ENCODE measurements at places on chromosomes 7 and 10.

DNA sequence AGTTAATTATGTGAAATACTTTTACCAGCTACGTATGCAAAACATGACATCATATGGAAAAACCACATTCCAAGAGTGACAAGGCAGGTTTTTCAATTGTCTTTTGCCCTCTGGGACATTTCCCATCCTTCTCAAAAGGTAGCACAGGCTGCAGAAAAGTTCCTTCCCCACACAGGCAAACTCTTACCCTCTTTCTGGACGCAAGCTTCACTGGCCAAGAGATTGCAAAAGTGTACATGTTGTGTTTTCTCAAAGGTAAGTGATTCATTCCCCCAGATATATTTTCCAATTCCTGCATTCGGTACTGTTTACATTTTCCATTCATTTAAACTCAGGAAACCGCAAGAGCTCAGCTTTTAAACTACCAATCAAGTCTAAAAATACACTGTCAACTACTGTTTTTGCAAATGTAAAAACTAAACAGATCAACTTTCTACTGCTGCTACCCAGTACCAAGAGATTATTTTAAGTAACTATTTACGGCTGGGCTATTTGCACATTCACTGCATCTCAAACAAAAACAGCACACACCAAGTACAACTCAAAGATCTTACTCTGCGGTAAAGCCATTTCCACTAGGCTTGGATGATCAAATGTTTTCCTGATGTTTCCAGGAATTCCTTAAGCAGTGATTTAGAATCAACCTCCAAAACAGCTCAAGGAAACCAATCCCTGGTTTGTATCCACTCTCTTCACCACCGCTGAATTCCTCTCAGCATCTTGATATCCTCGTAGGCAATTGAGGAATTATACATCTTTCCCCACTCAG is 233.6 kb upstream of the CCDC6 start:
- no peak for DNase-seq

GRCh38 chr7:1964913-1965578 is 267.7 kb downstream of the MAD1L1 start:
- DNase-seq = no peak

DNA sequence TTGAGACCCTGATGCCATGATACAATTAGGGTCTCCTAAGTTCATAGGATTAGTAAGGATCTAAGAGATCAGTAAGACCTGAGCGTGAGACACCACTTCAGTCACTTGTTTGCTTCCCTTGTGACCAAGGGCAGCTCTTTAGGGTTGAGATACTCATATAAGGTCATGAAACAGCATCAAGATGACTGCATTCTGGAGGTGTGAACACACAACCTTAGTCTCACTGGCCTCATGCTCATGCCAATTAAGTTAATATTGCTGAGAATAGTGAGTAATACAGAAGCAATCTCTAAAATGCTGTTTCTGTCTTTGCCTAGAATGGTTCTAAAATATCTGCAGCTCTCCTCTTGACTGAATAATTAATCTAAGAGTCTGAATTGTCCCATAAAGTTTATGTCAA is 39.6 kb upstream of the KLHL7 start:
- no peak for DNase-seq

- peak; percentile 44 for DNase-seq
Measured at GRCh38 chr7:144854839-144855424, 19.1 kb upstream of the TPK1 start.

DNA sequence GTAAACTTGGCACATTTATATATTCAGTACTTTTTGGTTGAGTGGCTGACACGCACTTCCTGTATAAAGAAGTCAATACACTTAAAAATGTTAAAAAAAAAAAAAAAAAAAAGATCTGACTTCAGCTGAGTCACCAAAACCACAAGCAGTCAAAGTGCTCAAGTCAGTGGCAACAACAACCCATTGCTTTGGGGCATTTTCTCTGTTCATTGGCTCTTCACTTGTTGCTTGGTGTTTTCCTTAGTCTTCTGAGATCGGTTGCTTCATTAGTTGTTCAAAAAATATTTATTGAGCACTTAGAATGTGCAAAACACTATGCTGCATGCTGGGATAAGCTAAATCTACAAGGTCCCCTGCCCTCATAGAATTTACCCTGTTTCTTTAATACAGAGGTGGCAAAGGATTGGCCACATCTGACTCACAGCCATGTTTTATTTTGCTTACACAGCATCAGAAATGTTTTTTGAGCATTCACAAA is 63.7 kb downstream of the ZNRF2 start:
- no peak for DNase-seq

DNA sequence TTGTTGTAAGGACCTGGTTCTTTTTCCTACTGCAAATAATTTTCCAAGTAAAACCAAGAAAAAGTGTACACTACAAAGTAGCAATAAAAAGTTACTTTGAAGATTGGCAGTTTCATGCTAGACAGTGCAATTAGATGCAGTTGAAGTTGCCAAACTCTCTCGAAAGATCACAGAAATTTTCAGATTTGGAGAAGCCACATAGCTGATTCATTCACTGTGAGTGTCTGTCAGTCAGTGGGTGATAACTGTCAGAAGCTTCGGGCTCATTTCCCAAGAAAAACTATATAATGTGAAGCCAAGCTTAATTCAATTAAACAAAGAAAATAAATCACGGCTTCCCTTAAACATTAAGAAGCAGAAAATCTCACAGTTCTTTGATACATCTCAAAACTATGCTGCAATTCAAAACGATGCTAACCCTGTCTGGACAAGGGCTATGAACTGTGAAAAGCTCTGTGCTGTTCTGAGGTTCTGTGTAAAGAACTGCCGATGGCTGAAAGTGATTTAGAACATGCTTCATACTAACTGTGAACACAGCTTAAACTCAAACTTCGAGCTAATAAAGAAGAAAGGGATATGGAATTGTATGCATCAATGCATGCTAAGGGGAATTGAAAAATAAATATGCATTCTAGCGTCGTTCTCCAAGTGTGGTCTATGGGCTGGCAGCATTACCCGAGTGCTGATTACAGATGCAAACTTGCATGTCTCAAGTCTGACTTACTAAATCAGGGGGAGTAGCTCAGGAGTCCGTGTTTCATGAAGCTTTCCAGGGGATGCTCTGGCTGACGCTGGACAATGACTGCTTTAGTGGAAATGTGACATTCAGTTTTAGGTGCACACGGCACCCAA is 557.4 kb downstream of the CALN1 start:
- no peak for DNase-seq

- DNase-seq = no peak
Measured at GRCh38 chr7:2171855-2172254, 60.9 kb downstream of the MAD1L1 start.

- DNase-seq = no peak
Measured at GRCh38 chr10:29649561-29650551, 15.1 kb upstream of the SVIL start.

- no peak for DNase-seq
Measured at GRCh38 chr10:5710859-5711258, 26.2 kb downstream of the TASOR2 start.

DNA sequence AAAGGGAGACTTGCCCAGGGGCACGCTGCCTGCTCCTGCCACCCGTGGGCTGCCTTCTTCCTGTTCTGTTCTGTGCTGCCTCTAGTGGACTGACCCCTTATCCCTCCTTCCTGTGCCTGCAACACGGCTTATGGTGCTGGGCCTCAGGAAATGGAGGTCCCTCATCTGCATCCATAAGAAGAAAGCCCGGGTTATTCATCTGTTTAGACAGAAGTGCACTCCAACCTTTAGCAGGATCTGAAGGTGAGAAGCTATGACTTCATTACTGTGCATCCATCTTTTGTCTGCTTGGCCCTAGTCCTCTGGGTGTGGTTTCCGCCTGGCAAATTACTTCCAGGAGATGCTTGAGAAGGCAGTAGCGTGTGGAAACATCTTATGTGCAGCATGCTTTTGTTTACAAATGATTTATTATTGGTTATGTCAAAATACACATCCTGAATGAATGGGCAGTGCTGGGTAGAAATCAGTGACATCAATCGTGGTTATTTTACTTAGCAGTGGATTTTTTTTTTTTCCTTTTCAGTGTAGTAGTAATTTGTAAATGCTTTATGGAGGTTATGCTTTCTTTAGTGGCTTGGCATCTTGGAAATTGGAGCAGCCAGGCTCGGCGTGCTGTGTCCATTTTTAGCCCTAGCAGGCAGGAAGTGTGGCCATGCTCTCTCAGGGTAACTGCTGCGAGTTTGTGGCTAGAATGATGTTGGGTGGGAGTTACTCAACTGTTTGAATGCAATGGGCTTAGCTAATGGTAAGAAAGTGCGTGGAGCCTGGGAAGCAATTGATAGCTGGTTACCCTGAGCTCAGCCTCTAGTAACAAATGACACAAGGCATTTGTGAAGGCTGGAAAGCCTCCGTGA is 12.7 kb downstream of the PTPRE start:
- DNase-seq = no peak

DNA sequence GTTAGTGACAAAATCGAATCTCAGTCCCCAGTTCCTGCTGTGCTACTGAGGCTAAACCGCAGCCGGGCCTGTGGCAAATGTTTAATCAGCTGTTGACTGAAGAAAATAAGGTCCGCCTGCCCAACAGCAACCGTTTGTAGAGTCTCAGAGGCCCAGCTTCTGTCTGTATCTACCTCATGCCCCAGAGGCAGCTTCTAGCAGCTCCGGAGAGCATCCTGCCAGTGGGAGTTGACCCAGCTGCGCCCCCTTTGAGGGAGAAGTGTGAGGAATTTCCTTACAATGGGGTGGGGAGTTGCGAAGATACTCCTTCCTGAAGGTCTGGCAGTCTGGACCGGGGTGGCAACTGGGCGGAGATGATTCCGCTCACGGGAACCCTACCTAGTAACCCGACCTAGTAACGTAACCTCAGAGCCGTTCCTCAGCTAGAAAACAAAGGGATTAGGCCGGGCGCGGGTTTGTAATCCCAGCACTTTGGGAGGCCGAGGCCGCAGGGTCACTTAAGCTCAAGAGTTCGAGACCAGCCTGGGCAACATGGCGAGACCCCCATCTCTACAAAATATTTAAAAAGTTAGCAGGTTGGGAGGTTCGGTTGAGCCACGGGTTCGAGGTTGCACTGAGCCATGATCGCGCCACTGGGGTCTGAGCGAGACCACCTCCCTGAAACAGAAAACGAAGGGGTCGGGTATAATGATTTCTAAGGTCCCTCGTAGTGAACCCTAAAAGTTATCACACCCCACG is 846 bp upstream of the ZNF775 start:
- DNase-seq = peak; percentile 50

DNA sequence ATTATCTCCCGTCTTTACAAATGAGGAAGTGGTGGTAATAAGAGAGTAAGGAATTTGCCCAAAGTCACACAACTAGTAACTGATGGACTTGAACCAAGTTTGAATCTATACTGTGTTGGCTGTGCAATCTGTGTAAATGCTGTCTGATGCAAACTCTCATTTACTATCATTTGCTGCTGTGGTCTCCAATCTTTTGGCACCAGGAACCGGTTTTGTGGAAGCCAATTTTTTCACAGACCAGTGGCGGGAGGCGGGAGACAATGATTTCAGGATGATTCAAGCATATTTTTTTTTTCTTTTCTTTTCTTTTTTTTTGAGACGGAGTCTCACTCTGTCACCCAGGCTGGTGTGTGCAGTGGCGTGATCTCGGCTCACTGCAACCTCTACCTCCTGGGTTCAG is 450.0 kb upstream of the FZD8 start:
- no peak for DNase-seq

DNA sequence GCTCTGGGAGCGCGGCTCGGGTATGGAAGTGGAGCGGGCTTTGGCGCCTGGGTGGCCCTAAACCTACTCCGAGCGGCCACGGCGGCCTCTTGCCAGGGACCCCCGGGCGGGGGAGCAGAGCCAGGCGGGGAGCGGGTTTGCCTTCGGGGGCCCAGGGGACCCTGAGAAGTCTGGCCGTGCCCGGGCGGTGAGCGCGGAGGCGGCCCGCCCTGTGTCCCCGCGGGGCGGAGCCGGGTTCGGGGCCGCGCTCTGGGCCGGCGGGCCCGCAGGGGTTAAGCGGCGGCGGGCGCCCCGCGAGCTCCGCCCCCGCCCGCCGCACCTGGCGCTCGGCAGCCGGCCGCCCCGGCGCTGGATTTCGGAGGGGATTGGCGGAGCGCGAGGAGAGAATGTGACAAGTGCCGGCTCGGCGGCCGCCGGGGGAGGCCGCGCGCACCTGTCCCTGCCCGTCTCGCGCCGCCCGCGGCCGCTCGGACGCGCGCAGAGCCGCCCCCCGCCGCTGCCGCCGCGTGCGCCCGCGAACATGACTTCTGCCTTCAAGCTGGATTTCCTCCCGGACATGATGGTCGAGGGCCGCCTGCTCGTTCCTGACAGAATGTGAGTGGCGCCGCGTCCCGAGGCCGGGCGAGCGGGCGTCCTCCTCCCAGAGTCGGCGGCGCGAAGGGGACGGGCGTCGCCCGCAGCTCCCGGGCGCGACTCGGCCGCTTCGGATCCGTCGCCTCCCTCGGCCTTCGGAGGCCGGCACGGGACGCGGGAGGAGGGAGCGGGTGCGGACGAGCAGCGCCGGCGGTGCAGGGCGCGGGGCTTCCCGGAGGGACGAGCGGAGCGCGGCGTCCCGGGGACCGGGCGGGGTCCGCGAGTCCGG is at the start of gene CELF2:
CELF2 (plus strand) TSS at position 303 of the 862 bp plus-strand sequence; CDS start at position 521, 218 bp downstream.
- no peak for DNase-seq

DNA sequence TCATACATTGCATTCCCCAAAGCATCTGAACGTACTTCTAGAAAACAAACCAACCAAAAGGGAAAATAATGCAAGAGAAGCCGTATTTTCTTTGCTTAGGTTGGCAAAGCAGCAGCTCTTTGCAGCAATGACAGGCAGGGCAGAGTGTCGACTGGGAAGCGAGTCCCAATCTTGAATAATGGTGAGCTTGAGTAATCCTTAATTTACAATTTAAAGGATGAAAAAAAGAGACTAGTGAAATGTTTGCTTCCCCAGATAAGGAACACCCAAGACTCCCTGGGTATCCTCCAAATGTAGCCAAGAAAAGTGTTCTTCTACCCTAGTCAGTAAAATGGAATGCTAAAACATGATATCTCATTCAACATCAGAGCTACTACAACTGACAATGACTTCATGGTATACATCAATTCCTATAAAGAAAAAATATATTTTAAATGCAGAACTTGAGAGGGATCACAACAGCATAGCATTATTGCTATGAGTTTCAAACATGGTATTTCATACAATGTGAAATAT is 32.0 kb downstream of the GPAM start:
- no peak for DNase-seq

DNA sequence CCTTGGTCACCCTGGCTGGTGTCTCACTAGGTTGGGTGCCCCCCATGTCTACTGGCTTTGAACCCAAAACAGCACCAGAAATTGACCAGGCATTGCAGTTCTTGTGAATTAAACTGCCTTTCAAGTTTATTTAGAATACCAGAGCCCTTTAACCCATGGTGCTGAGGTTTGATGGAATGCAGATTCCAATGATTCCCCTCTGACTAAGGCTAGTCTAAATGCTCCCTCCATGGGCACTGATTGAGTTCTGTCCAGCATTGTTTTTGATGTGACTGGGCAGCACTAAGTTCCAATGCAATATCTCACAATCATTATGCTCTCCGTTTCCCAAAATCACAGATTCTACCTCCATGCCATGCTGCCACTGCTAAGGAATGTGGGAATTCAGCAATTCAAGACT is 1047.4 kb upstream of the LRRN3 start:
- no peak for DNase-seq

DNA sequence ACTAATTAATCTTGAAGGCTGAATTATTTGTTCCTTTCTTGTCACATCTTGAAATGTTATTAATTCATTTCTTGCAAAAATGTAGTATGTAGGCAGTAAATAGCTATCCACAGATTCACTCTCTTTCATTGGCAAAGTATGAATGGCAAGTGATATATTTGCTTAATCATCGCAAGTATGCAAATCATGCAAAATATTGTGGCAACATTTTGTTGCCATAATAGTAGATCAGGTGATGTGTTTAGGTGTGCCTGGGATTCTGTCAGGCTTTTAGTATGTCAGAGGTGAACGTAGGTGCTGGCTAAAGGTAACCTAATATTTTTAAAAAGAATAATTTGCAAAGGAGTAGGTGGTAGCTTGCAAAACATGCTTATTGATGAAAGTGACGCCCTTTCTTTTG is 5.9 kb downstream of the MAP3K8 start:
- DNase-seq = no peak

Data from NCI-H1694 (cell line).